Fibroblast of villous mesenchyme (primary cell): ENCODE measurements at places on chromosomes 3 and 15. TPM values are rescaled to one million over a fixed set of nuclear protein-coding genes. Genes with fewer than 3 reads are reported as not detected.

Gene C3orf49
- not detected in 2 replicates for total RNA-seq

DNA sequence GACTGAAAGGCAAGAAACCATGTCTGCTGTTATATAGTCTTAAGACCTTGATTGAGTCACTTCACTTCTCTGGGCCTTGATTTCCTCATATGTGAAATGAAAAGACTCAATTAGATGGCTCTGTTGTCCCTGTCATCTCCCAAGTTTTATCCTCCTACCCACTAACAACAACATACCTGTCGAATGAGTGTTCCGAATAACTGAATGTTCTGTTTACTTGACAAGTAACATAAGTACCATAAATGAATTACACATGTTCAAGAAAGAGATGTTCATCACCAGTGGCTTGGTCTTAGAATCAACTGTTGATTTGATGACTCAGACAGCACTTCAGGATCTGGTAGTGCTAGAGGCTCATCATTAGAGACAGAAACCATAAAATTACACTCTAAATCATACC lies 311.7 kb downstream of the VPS13C start:
- peak; percentile 6 for DNase-seq

- no peak for DNase-seq
These were observed 129.8 kb downstream of the SATB1 start for GRCh38 chr3:18295171-18295920.

- DNase-seq, result no peak
These were observed 553 bp upstream of the TNNC1 start for GRCh38 chr3:52454250-52454937.
